ENCODE measurements at places on chromosomes 11 and 22. TPM values are rescaled to one million over a fixed set of nuclear protein-coding genes. Genes with fewer than 3 reads are reported as not detected.

DNA sequence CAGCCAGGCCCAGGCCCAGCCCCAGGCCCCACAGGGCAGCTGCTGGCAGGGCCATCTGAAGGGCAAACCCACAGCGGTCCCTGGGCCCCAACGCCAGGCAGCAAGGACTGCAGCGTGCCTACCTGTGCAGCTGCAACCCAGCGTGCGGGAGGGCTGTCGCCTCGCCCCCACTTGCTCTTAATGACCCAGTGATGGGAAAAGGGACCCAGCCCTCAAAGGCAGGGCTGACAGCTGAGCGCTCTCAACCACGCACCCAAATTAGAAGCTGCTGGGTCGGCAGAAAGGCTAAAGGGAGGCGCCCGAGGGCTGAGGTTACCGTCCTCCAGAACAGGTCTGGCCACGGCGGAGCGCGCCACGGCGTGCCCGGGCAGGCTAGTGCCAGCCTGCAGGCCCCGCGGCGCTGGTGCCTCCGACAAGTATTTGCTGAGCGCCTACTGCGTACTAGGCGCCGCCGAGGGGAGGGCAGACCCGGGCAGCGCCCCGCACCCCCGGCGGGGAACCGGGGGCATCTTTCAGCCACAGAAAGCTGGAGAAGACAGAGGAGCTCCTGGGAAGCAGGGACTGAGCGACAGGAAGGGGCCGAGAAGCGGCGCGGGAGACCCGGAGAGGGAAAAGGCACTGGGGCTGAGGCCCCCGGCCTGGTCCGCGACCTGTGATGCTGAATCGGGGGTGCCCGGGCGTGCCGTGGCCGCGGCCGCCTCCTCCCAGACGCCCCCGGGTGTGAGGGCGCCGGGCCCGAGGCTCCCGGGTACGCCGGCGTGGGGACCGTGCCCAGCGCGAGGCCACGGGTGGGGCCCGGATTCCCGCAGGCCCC lies 773 bp downstream of the HRAS start:
- DNase-seq, result no peak

Gene DEUP1
- total RNA-seq, result 2.0 TPM

Gene NXPE2
- 0.55 TPM for total RNA-seq

Gene PAMR1
- 0.42 TPM for total RNA-seq

DNA sequence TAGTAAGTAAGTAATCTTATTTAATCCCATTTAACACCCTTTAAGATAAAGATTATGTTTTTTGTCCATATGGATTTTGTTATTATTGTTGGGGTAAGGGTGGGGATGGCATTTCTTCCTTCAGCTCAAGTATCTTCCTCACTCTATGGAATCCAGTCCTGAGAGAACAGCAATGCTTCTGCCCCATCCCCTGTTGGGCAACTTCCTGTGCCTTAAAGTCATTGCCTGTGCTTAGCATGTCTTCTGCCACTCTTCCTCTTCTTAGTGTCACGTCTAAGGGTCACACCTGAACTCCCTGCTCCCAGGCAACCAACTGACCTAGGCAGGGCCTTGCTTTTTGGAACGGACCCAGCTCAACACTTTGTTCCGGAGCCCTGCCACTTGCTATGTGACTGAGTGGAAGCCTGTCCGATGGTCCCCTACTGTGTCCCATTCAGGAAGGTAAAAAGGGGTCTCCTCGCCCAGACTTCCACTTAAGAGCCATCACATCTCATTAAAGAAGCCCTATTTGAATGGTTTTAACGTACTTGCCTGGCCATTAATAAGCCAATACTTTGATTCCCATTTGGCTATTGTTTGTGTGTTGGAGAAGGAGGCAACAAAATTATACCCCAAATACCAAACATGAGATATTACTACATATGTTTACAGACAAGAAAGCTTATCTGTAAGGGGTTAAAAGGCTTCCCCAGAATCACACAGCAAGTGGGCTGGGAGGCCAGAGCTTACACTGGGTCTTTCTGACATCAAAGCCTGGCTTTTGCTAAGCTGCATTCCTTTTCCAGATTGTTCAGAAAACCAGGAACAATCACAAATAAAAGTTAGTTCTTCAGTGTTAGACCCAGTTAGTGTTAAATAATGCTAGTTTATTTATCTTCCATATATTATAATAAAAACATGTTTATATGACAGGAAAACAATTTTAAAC lies 59.2 kb downstream of the RAB38 start:
- no peak for DNase-seq

DNA sequence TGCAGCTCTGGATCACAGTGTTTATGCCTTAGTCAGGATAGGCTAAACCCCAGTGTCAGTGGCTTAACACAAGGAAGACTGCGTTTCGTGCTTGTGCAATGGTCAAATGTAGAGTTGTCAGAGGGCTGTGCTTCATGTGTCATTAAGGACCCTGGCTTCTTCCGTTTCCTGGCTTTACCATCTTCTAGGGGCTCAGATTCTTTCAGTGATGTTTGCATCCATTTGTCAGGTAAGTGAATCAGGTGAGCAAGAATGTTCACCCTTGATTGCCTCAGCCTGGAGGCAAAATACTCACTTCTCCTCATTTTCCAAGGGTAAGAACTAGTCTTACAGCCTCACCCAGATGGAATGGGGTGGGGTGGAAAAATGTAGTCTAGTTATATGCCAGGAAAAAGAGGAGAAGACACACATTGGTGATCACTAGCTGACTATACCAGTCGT lies 20.5 kb upstream of the AMOTL1 start:
- DNase-seq, result no peak

Data from ovary (tissue), 10 donors.